ENCODE measurements at places on chromosomes 11 and 22.

GRCh38 chr11:59285716-59286260 lies 72.9 kb upstream of the OR5AN1 start:
- no peak for DNase-seq

DNA sequence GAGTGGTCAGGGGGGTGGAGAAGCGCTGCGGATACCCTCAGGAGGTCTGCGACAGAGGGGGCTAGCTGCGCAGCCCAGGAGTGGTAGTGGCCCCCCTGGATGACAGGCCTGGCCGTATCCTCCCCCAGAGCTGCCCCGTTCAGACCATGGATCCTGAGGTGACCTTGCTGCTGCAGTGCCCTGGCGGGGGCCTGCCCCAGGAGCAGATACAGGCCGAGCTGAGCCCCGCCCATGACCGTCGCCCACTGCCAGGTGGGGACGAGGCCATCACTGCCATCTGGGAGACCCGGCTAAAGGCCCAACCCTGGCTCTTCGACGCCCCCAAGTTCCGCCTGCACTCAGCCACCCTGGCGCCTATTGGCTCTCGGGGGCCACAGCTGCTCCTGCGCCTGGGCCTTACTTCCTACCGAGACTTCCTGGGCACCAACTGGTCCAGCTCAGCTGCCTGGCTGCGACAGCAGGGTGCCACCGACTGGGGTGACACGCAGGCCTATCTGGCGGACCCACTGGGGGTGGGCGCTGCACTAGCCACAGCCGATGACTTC lies 505 bp downstream of the NUDT22 start:
- DNase-seq: peak; percentile 77

DNA sequence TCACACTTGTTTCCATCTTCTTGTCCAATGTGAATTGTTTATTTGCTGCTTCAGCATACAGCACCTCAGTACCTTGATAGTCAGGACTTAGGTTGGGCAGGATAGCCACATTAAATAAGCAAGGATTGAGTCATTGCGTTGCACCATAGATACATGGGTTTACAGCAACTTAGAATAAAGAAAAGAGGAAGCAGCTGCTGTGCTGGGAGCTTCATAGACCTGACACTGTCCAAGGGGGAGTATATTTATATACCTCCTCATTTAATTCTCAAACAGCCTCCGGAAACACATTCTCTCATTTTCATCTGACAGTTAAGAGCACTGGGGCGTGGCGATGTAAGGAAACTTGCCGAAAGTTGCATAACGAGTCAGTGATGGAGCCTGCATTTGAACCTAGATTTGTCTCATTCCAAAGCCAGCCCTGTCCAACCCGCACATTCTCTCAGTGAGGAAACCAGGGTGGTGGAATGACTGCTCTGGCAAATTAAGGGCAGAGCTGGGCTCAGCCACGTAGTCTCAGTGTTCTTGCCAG lies 42.2 kb downstream of the UBASH3B start:
- DNase-seq: peak; percentile 99

- DNase-seq: no peak
Measured at GRCh38 chr22:48846200-48846599, 981.5 kb downstream of the BRD1 start.

- no peak for DNase-seq
Measured at GRCh38 chr11:7546324-7546791, 32.6 kb downstream of the PPFIBP2 start.

GRCh38 chr11:68653486-68654430 lies 30.6 kb upstream of the GAL start:
- DNase-seq: no peak

DNA sequence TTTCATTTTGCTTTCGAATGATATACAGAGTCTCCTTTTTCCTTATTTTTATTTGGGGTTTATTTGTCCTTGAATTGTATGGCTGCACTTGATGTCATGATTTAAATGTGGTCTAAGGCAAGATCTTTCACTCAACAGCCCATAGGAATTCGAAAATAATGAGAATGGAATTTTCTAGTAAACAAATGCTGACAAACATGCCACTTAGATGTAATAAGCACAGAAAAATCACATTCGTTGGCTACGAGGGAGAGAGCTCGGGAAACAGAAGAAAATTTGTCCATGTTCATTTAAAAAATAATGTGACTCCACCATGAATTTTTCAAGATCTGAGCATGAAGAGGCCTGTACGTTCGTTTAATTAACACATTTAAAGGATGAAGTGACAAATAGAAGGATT lies 73.0 kb downstream of the BLID start:
- DNase-seq: no peak

GRCh38 chr11:103926990-103927389 lies 109.5 kb upstream of the DDI1 start:
- no peak for DNase-seq

- no peak for DNase-seq
Measured at GRCh38 chr11:32255841-32256240, 165.0 kb downstream of the RCN1 start.

DNA sequence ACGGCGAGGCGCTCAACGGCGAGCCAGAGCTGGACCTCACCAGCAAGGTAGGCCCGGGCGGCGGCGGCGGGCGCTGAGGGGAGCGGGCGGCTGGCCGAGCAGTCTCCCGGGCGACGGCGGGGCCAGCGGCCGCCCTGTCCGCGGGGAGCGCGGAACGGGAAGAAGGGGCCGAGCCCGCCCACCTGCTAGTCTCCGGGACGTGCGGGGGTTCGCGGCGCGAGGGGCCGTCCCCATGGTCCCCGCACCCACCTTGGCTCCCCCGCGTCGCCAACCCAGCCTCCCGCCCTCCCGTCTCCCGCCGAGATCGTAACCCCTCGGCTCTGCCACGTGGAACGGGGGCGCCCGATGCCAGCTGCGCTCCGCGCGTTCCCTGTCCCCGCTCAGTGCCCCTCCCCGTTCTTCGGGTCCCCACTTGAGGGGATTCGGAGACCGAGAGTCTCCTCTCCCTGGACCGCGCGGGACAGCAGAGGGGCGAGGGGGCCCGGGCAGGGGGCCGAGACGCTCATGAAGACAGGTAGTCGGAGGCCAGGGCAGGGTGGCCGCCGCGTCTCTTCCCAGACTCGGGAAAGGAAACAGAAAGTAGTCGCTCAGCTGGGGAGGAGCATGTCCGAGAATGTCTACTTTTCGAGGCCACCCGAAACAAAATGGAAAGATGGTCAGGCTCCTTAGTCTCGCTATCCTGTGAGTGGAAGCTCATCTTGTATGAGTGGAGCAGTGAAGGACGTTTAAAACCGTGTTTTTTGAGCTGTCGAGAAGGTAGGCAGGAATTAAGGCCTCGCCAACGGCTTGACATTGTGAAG lies 557 bp downstream of the GTPBP1 start:
- no peak for DNase-seq

DNA sequence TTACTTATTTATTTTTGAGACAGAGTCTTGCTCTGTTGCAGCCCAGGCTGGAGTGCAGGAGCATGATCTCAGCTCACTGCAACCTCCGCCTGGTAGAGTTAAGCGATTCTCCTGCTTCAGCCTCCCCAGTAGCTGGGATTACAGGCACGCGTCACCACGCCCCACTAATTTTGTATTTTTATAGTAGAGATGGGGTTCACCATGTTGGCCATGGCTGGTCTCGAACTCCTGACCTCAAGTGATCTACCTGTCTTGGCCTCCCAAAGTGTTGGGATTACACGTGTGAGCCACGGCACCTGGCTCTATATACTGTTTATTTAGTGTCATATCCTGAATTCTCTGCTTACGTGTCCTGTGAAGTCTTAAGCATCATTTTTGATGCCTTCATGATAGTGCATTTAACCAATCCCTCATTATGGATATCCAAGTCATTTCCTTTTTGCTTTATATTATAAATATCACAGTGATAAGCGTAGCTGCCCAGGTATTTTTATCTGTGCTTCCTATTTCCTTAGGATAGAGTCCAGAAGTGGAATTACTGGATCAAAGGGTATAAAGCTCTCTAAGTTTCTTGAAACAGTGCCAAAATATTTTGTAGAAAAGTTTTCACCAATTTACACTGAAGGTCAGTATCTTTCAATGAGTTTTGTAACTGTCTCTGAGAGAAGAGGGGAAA lies 871 bp upstream of the SIDT2 start:
- DNase-seq: no peak

GRCh38 chr11:73404048-73404447 lies 27.8 kb downstream of the RELT start:
- peak; percentile 30 for DNase-seq

- no peak for DNase-seq
Measured at GRCh38 chr11:62682518-62682917, 3.6 kb upstream of the UBXN1 start.

GRCh38 chr11:43708776-43709175 lies 28.2 kb downstream of the HSD17B12 start:
- DNase-seq: no peak

DNA sequence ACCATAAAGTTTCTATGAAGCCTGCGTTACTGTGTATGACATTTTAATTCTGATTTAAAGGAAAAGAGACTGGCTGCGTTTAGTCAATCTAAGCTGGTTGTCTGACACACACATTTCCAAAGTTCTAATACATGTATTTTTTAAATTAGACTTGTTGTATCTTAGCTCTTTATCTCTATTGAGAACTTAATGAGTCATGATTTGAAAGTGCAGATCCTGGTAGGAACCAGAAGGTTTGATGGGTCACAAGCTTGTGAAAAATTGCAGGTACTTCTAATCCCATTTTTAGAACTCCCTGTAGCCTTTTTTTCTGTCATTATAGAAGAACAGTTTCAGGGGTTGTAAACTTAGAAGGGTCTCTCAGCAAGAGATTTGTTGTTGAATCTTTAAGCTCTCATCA lies 210.3 kb downstream of the DDX10 start:
- no peak for DNase-seq

GRCh38 chr11:122102426-122102825 lies 13.6 kb downstream of the BLID start:
- DNase-seq: no peak

DNA sequence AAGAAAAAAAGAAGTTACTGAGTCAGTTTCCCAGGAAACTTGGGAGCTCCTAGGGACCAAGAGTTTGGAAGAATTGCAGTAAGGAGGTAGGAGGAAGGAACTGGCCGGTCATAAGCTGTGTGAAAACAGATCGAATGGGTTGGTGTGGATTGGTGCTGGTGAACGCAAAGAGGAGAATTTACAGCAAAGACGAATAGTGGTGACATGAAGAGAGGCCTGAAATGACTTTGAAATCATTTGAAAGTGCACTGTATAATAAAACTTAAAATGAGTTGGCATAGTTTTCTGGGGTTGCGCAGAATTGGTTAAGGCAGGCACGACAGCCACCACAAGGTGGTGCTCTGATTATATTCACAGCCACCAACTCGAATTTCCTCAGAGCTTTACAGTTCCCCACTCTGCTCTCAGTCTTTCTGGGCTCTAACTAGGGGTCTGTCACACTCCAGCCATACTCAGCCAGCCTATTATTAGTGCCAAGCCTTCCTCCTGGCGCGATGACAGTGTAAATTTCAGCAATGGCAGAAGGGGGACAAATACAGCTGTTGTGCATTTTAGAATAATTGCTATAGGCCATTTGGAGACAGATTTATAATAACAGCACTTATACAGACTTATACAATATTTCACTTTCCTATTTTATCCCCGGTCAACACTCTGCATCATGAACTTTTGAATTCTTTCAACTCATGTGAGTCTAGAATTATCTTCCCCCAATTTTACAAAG lies 8.3 kb upstream of the HTR3B start:
- DNase-seq: no peak

DNA sequence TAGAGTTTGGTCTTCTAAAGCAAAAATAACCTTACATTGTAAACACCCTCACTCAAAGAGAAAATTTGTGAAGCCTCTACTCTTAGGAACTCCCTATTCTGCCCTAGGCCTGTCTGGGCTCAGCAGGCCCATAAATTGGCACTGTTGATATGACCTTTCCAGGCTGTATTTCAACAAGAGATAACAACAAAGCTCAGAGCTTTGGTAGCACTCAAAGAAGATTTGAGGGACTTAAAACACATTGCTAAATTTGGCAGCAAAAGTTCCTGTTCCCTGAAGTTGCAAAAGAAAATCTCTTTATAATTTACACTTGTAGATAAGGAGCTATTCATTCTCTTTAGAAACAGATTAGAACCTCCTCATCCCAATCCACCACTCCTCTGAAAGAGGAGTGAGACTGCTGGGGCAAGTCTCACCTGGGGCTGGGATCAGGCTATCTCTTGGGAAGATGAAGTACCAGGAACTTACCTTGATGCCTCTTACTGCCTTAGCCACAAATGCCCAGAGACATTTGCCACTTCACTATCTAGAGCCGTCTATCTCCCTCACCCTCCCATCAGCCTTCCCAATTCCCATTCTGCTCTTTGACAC lies 110.4 kb upstream of the AKIP1 start:
- no peak for DNase-seq

GRCh38 chr11:105641433-105641832 lies 31.6 kb downstream of the GRIA4 start:
- no peak for DNase-seq

- DNase-seq: no peak
Measured at GRCh38 chr11:57131080-57131790, 50.5 kb upstream of the LRRC55 start.

DNA sequence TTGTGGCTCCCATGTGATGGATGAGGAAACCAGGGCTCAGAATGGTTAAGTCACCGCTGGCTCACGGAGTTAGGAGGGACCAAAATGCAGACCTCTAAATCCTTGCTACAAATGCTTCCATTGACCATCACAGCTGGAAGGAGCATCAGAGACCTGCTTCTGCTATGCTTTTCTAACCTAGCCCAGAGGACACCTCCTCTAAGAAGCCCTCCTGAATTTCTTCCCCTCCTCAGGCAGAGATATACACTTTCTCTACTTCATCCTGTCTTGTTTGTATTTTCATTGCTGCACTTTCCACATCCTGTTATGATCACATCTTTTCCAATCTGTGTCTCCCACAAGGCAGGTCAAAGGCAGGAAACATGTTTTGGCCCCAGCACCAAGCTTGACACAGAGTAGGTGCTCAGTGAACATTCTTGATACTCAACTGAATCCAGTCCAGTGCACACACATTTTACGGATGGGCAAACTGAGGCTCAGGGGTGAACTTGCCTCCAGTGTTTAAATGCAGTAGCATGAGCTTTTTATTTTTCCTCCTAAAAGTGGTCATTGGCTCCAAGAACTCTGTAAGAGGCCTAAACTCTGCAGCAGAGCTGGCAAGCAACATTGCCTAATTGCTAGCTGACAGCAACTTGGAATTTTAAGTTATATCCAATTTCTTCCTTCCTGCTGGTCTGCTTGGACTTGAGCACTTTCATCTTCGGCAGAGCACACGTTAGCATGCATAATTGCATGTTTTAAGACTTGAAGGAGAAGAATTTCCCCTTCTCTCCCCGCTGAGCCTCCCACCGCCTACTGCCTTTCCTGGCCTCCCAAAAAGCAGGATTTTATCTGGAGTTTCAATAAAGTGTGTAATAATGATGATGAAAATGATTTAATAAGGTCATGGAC lies 12.7 kb downstream of the SCUBE1 start:
- no peak for DNase-seq

DNA sequence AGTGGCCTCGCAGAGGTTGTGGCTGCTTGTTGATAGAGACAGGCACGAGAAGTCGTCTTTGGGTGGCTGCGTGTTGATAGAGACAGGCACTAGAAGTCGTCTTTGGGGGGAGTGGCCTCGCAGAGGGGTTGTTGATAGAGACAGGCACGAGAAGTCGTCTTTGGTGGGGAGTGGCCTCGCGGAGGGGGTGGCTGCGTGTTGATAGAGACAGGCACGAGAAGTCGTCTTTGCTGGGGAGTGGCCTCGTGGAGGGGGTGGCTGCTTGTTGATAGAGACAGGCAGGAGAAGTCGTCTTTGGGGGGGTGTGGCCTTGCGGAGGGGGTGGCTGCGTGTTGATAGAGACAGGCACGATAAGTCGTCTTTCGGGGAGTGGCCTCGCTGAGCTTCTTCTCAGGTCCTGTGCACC lies 328.8 kb downstream of the TBC1D22A start:
- no peak for DNase-seq

Measured in AML-193 (cell line).